ENCODE measurements at places on chromosomes 13 and 19. TPM values are rescaled to one million over a fixed set of nuclear protein-coding genes. Genes with fewer than 3 reads are reported as not detected.

Gene APOE
- 2.0 TPM for polyA plus RNA-seq

Gene SIGLEC9
- polyA plus RNA-seq = not detected

Gene CGB3
- not detected for polyA plus RNA-seq

Gene IGFL3
- not detected for polyA plus RNA-seq

Gene KIR3DL2
- polyA plus RNA-seq = not detected

Gene PSG1
- 2.7 TPM for polyA plus RNA-seq

Gene ASF1B
- polyA plus RNA-seq = 12.1 TPM

Gene PRR19
- 1.6 TPM for polyA plus RNA-seq

Gene VAV1
- not detected for polyA plus RNA-seq

Gene PEG3
- not detected for polyA plus RNA-seq

Gene FCHO1
- polyA plus RNA-seq = 1.0 TPM

Gene MED16
- polyA plus RNA-seq = 40.2 TPM

Gene ZNF415
- 3.9 TPM for polyA plus RNA-seq

Gene FGF9
- polyA plus RNA-seq = 0.03 TPM
